ENCODE measurements at places on chromosomes 5 and 9. TPM values are rescaled to one million over a fixed set of nuclear protein-coding genes. Genes with fewer than 3 reads are reported as not detected.

The TMEM252 gene
- not detected for total RNA-seq

The IFNA2 gene
- total RNA-seq, result not detected

The RNF224 gene
- not detected for total RNA-seq

The RAD23B gene
- total RNA-seq, result 118 TPM
